ENCODE measurements at places on chromosomes 4 and X.
A peak's percentile ranks its signal among the peaks of the same experiment; 100 is the strongest.

DNA sequence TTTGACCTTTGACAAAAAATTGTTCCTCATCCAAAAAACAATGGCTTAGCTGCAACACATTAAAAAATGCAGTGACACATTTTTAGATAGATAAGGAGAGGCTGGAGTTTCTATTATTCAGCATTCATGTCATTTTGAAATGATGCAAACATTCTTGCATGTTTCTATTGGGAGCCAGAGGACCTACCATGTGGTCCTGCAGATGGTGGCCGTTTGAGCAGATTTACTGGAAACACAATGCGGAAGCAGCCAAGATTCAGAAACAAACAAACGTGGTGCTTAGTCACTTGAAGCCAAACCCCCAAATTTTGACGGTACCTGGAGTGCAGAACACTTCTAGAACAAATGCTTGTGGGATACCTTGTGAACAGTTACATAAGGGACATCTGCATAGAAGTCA lies 456.7 kb downstream of the PCDH18 start:
- no peak for DNase-seq

DNA sequence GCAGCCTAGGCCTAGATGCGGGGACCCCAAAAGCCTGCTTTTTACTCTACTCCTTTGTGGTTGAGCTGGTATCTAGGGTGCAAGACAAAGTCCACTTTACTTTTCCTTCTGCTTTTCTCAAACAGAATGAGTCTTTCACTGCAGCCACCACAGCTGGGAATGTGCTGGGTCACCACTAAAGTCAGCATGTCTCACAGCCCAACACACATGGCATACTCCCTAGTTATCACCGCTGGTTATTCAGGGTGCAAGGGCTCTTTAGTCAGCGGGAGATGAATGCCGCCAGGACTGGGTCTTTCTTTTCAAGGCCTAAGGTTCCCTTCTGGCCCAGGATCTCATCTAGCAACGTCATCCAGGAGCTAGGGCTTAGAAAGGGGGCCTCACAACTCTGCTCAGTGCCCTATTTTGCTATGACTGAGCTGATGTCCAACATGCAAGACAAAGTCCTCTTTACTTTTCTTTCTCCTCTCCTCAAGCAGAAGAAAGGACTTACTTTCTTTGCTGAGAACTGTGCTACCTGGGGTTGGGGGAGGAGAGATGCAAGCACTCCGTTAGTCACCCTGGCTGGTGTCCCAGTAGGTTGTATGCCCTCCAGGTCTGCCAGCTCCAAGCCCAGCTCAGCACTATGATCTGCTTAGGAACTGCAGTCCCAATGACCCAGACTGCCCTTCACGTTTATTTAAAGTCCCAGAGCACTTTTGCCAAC lies 22.9 kb upstream of the STPG2 start:
- no peak for DNase-seq

DNA sequence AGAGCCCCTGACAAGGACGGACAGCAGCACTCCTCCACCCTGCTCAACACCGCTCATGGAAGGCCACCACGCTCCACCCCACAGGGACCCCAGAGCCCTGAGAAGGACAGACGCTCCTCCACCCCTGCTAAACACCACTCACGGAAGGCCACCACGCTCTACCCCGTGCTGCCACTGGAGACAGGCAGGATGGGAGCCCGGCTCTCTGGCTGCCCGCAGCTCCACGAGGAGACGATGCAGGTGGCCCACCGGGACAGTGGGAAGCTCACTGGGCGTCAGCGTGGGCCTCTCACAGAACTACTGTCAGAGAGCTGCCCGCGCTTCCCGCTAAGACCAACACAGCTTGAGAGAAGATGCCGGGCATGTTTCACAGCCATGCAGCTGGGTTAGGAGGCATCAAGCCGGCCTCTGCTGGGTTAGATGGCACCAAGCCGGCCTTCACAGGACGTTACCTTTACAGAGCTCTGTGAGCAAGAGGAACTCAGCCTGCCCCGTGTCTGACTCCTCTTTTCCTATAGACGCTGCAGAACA lies 20.8 kb downstream of the GAK start:
- no peak for DNase-seq

- DNase-seq = peak; percentile 54
Observed at GRCh38 chr4:142405695-142406498, 440.2 kb downstream of the INPP4B start.

DNA sequence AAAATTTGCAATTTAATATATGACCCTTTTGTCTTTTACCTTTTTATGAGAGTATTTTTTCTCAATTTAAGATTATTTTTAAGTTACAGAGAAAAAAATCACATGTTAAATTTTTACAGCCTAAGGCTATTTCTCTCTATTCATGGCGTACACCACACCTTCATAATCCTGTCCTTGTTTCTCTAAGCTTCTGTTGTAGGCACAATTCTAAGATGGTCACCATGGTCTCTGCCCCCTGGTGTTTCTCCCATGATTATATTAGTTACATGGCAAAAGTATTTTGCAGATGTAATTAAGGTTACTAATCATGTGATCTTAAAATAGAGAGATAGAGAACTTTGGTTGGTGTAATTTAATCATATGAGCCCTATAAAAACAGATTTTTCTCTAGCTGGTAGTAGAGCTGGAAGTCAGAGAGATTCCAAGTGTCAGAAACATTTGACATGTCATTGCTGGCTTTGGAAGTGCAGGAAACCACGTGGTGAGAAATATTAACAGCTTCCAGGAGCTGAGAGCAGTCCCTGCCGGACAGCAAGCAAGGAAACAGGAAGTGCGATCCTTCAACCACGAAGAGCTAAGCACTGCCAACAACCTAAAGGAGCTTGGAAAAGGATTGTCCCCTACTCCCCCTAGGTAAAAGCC lies 89.8 kb downstream of the EIF4E start:
- peak; percentile 18 for DNase-seq

All from AG10803 (cell line).